Retina (tissue), 1 donor: ENCODE measurements at places on chromosomes 6 and 20.

- peak; percentile 56 for DNase-seq
Measured at GRCh38 chr6:112305795-112306564, 41.1 kb upstream of the RFPL4B start.

DNA sequence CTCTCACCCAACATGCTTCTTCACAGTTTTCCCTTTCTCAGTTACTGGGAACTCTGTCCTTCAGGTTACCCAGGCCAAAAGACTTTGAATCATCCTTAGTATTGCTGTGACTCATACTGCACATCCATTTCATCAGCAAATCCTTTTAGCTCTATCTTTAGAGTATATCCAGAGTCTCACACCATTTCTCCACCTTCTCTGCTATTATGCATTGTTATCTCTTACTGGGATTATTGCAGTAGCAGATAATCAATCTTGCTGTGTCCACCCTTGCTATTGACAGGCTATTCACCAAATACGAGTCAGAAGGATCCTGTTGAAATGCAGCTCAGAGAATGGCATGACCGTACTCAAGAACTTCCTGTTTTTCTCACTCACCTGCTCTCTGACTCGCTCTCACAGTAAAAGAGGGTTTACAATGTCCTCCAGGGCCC, 57.3 kb downstream of the BCKDHB start:
- no peak for DNase-seq

DNA sequence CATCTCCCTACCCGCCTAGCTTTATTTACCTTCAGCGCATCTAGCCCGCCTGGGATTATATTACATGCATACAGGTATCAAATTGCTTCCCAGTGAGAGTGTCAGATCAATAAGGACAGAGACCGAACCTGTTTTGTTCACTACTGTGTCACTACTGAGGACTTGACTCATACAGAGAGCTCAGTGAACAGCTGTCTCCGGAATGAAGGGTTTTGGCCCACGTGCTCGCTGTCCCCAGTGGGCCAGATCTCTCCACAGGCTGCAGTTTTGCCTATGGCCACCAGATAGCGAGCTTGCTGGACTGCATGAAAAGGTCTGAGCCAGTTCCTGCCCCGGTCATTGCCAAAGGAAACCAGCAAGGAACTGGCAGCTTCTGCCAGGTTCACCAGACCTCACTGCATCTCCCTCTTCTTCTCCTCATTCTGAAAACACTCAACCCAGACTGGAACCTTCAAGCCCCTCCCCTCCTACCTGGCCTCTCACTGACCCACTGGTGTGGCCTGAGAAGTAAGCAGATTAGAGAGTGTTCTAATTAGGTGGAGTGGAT, 150.8 kb downstream of the ZMYND8 start:
- DNase-seq = peak; percentile 48

- DNase-seq = no peak
Measured at GRCh38 chr6:169365567-169366257, 112.1 kb upstream of the THBS2 start.

DNA sequence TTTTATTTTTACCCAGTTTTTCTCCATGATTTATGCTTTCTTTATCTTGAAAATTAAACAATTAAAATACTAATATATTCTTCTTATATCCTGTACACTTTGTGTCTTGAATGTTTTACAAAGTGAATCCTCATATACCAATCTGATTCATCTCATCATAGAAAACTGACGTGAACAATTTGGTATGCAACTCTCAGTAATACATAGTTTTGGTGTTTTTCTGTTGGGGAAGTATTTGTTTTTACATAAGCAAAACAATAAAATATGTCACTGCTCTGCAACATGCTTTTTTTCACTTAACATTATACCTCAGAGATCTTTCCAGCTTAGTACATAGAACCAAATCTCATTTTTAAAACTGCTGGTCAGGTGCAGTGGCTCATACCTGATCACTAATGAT, 14.7 kb downstream of the DNAAF9 start:
- DNase-seq = no peak

DNA sequence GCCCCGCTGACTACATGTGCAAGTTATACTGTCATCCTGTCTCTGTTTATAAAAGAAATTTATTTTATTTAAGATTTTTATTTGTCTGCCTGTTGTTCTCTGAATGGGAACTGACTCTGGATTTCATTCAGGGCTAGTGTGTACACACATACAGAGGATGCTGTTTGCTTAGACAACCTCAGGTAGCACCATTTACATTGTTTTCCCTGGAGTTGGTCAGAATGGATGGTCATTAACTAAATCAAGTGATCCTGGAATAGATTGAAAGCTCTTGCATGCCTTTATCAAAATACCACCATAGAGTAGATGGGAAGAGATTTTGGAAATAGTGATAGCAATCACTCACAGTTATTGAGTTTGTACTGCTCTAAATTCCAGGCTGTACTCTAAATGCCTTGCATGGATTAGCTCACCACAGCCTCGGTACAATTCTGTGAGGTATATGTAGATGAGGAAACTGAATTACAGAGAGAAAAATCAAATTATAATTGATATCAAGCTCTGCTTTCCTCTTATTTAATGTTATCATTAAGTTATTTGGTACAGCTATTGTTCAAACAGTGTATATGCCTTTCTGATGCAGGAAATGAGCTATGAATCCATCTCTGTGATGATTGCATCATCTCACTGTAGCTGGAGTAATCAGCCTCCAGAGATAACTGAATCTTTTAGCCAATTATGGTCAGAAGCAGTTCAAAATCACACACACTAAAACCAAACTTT, 51.9 kb downstream of the RNF217 start:
- no peak for DNase-seq

DNA sequence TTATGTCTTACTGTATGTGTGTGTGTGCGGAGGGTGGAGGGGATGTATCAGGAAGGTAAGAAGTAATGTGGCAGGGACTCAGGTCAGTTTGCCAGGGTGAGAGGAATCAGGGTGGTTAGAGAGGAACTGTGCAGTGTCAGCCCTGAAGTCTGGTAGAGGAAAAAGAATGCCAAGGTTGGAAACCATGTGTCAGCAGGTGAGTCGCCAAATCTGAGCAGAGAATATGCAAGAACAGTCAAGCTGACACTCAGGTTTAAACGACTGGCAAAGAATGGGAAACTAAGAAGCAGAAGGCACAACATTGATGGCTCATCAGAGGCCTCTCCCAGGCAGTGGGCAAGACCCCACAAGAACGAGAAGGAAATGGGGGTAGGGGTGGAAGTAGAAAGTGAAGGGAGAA, 107.5 kb upstream of the TBX18 start:
- DNase-seq = no peak

DNA sequence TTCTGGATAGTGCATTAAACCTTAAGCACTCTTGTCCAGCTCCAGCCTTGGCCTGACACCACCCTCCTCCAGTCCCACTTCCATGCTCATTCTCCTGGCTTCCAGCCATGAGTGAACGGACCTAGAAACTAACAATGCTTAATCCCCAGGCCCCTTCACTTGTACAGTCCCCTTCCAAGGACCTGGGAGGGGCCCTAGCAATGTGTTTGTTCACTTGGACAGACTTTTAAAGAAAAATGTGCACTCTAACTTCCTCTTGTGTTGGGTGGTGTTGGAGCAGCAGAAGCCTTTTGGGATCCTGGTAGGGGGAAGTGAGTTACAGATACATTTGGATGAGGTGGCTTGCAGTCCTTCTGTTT, 48.9 kb upstream of the CCN6 start:
- no peak for DNase-seq

GRCh38 chr20:60233018-60233630, 274.9 kb downstream of the CDH26 start:
- no peak for DNase-seq

GRCh38 chr20:49754596-49754995, 40.9 kb upstream of the B4GALT5 start:
- no peak for DNase-seq

GRCh38 chr6:45310118-45310788, 17.9 kb upstream of the RUNX2 start:
- DNase-seq = no peak

DNA sequence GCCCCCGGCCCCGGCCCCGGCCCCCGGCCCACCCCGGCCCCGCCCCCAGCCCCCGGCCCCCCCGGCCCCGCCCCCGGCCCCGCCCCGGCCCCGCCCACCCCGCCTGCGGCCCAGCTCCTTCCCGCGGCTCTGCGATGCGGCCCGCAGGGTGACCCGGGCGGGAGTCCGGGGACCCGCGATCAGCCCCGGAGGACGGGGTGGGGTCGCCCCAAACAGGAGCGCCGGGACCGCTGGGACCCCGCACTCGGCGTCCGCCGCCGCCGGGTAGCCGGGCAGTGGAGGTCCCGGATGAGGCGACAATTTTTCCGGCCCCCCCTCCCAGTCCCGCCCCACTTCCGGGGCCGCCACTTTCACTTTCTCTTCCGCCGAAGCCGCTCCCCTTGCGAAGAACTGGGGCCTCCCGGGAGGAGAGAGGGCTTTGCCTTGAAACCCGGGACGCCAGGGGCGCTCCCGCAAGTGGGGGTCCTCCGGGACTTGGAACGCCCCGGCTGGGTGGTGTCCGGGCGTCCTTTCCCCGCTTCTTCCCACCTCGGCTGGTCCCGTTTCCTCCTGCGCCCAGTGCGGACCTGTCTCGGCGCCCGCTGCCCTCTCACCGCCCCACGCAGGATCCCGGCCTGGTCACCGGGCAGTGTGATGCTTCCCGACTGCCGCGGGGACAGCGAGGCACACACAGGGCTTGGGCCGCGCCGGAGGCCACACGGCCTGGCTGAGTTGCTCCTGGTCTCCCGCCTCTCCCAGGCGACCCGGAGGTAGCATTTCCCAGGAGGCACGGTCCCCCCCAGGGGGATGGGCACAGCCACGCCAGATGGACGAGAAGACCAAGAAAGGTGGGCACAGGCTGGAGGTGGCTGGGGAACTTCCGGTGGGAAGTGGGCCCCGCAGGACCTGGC, at the start of gene RBCK1:
Gene RBCK1 (plus strand): TSS at position 347 of the 890 bp plus-strand sequence. CDS start 459 bp downstream, at position 806.
- peak; percentile 95 for DNase-seq

- no peak for DNase-seq
Measured at GRCh38 chr20:1761116-1761515, 103.5 kb upstream of the SIRPG start.

DNA sequence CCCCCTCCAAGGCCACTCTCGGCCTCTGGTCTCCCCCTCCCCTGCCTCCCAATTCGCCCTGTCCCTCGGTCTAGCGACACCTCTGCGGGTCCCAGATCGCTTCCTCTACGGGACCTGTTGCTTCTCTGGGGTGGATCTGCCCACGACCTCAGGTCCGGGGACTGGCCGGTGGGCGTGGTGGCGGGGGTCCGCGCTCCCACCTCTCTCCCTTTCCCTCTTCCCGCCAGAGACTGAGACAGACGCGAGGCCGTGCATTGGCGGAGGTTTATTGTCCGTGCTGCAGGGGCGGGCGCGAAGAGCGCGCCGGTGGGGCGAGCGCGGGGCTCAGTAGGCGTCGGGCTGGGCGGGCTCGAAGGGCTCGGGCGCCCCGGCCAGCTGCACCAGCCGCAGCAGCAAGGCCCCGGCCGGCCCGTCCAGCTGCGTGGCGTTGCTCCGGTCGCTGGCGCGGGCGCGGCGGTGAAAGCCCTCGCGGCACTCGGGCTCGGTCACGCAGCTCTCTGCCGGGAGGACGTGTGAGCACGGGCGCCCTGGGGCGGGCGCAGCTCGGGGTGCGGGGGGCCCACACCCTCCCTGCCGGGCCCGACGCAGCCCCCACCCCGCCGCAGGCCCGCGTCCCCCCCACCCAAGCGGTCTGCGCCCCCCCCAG, 2.1 kb downstream of the AVP start:
- peak; percentile 41 for DNase-seq

- DNase-seq = no peak
Measured at GRCh38 chr6:12614456-12614855, 102.1 kb upstream of the PHACTR1 start.

DNA sequence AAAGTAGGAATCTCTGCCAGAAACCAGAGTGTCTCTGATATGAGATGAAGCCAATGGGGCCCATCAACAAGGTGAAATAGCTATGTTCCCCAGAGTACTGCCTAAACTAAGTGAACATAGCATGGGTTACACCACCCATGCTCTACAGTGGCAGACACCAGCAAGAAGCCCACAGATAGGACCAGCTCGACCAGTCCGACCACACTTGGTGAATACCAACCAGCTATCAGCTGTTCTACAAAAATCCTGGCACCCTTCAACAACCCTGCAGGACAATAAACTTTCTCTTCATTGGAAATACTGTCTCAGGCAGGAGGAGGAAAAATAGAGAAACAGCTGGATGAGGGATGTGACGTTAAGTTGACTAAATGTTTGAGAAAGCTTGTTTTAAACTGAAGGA, 311.4 kb downstream of the EPM2A start:
- DNase-seq = no peak
